Activated CD4-positive, alpha-beta T cell treated with anti-CD3 and anti-CD28 coated beads, Interleukin-2, Interleukin-6, amounts not matched to agents 100 ng/mL and 50 ng/mL, durations not matched to agents 16 hours and 8 hours (primary cell): ENCODE measurements at places on chromosomes 4 and X.
A peak's percentile ranks its signal among the peaks of the same experiment; 100 is the strongest.

DNA sequence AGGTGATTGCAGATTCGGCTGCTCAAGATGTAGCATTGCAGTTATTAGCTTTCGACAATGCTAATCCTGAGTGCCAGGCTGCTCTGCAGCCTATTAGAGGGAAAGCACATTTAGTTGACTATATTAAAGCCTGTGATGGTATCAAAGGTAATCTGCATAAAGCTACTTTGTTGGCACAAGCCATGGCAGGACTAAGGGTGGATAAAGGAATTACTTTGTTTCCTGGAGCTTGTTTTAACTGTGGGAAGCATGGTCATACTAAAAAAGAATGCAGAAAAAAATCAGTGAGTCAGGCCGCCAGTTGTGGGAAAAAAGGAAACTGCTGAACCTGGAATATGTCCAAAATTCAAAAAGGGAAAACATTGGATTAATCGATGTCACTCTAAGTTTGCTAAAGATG is 154.9 kb upstream of the TECRL start:
- DNase-seq: no peak

DNA sequence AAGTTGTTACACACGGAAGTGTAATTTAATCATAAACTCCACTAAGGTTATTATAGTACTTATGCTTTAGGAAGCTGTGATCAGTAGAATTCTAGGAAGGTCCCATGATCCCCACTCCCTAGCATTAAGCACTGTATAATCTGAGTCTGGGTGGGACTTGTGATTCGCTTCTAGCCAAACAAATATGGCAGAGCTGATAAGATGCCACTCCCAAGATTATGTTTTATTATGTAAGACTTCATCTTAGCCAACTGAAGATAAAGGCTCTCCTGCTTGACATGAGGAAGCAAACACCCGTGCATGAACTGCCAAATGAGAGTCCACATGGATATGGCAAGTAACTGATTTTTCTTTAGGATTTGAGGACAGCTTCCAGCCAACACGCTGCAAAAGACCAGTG is 186.4 kb upstream of the NDST3 start:
- DNase-seq: no peak

GRCh38 chr4:85603437-85604336 is 128.7 kb downstream of the ARHGAP24 start:
- DNase-seq: no peak

- no peak for DNase-seq
These were observed 6.3 kb downstream of the HMGB3 start for GRCh38 chrX:150989420-150989819.

DNA sequence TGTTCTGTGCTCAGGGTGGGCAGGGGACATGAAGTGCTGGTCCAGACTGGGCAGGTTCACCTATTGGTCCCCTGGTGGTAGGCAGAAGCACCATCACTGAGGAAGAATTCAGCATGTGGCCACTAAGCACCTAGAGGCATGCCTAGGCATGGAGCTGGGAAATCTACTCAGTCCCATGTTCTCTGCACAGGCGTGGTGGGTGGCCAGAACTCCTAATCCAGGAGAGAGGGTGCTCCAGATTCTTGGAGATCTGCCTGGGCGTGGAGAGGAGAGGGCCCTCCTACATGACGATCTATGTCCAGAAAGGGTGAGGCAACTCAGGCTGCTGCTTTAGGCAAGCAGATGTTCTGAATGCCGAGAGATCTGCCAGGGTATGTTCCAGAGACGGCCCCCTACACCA is 44.6 kb upstream of the MAGEC2 start:
- DNase-seq: no peak

GRCh38 chrX:136780241-136780640 is 491 bp downstream of the ARHGEF6 start:
- DNase-seq: peak; percentile 31

- no peak for DNase-seq
These were observed 10.5 kb downstream of the RBMX start for GRCh38 chrX:136870064-136870463.

- DNase-seq: no peak
These were observed 95.4 kb upstream of the BANK1 start for GRCh38 chr4:101695176-101695575.

DNA sequence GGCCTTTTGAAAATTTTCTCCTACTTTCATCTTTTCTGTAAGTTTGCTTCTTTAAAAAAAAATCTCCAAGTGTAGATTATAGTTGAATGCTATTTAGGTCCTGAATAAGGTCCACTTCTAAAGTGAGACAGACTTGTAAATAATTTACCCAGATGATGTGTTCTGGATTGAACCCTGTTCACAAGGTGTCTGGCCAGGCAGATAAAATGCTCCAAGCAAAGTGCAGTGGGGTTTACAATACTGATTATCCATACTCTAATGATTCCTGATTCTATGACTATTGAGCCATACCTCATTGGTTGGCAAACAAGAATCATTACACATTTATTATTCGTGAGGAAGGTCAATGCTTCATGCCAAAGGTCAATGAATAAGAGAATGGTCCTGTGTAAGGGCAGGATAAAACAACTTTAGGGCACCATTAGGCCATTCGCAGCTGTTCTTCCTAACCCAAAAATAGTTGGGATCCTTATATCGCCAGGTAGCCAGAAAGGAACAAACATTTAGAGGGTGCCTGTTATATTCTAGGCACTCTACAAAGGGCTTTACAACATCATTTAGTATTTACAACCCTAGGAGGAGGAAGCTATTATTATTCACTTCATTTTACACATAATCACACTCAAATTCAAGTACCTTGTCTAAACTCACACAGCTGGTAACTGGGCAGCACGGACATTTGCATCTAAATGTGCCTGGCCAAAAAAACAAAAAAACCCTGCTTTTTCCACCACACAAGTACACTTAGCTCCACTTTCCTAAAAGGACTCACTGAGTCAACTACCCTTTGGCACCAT is 18.6 kb upstream of the SAT1 start:
- DNase-seq: no peak
